ENCODE measurements at places on chromosomes 7 and 10. TPM values are rescaled to one million over a fixed set of nuclear protein-coding genes. Genes with fewer than 3 reads are reported as not detected.

GRCh38 chr10:73850211-73850610 lies 24.1 kb downstream of the CAMK2G start:
- no peak for DNase-seq

DNA sequence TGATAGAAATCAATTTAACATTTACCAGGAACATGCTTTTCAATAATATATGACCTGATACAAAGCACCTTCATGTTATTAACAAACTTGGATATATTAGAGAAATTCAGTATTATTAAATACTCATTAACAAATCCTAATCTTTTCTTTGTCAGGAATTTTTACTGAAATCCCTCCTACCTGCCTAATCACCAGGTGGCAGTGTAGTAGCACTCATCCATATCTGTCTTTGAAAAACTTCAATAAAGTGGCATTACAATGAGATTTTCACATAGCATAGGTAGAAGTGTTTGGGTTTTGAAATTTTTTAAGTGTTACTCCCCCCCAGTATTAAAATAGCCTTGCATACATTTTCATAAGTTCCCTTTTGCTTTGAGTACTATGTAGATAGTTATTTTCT lies 1246.6 kb upstream of the LRRN3 start:
- no peak for DNase-seq

Gene CPA5
- 0.39 TPM for total RNA-seq

DNA sequence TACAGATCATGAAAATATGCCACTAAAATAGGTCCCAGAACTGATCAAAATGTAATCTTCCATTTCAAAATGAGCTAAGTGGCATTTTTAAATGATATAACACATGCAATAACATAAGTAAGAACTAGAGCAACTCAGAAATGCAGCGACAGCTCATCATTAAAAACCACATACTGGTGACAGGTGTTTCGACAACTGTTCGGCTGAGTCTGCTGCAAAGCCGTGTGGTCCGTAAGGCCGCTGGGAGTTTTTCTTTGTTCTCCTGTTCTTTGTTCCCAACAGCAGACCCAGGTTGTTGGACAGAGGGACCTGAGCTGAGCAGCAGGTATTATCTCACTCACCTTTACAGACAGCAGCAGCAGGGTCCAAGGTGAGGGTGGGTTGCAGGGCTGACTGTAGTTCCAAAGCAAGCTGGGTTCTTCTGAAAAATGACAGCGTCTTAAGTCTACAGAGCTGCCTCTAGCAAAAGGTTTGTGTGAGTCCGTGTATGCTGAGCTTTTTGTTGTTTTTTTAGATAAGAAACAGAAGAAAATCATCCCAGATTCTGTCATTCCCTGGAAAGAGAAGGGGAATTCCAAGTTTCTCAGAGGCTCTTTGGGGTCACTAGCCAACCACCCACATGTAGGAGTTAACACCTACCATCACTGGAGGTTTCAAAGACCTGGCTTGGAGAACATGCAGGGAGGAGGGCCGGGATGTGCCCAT lies 45.4 kb upstream of the MACROH2A2 start:
- DNase-seq = no peak

DNA sequence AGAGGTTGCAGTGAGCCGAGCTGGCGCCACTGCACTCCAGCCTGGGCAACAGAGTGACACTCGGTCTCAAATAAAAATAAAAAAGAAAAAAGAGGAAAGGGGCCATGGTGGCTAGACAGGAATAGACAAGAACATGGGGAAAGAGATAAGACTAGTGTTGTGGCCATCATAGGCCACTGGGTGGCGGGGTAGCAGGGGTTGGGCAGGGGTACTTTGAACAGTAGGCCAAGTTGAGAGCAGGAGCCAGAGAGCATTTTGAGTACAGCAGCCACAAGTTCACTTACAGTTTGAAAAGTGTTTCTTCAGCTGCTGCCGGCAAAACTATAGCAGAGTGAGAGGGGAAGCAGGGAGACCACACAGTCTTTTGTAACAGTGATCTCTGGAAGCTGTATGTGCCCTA lies 656.0 kb downstream of the CNTNAP2 start:
- peak; percentile 16 for DNase-seq

- DNase-seq = no peak
These were observed 124.2 kb downstream of the ARHGAP22 start for GRCh38 chr10:48480397-48481374.
